Stimulated activated naive CD4-positive, alpha-beta T cell treated with Interleukin-2 at 50 U/mL for 16 hours (primary cell): ENCODE measurements at places on chromosomes 16 and 17.

GRCh38 chr16:29154088-29154487, 169.2 kb downstream of the LAT start:
- no peak for DNase-seq

GRCh38 chr16:7680296-7680695, 347.7 kb downstream of the RBFOX1 start:
- DNase-seq: no peak

GRCh38 chr17:40323391-40324381, 14.7 kb downstream of the RARA start:
- peak; percentile 74 for DNase-seq

DNA sequence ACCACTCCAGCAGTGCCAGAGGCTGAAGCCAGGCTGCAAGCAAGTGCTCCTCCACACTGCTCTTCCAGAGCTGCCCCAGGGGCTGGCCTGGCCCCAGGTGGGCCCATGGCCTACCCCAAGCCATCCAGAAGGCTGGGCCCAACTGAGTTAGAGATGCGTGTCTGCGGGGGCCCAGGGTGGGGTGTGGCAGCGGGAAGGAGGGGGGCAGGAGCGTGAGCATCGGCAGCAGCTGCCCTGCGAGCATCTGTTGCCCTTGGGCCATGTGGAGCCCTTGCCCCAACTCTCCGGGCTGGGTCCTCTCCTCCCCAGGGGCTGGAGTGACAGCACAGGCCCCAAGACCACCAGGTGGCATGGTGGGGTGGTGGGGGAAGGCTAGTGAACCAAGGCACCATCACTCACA, 7.3 kb upstream of the SREBF1 start:
- no peak for DNase-seq

DNA sequence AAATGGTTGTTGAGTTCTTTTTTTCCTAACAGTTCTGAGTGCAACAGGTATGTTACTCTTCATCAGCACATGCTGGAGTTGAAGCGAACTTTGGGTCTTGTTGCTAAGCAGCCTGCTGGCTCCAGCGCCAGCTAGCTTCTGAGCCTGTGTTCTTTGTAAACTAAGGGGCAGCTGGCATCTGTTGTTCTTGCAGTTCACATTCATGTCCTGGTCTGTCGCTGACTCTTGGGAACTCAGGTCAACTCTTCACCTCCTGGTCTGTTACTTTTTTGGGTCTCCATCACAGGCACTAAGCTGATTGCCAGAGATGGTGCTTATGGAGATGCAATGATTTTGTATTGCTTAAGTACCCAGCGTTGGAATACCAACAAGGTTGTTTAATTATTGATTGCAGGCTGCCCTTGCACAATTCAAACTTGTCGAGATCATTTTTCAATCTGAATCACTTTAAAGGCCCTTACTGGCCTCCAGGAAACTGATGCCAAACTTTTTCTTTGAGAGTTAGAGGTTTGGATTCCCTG, 40.9 kb downstream of the USP10 start:
- DNase-seq: no peak

DNA sequence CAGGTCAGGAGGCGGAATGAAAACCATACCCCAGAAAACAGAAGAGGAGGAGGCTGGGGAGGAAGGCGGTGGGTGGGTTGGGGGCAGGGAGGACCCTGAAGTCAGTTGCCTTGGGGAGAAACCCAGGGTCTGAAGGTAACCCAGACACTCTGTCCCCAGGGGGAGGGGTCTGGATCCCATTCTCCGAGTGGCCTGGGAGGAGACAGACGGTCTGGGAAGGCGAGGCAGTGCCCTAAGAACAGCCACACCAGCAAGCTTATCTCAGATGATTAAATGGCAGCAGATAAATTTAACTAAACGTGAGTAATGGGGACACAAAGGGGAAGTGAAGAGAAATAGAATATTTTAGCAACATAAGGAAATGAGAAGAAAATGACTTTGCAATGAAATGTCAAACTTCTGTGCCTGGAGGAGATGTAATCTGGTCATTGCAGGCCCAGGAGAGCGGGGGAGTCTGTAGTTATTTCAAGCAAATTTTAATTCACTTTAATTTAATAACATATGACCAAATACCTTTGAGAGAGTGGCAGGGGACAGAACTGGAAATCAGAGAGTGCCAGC, 21.4 kb upstream of the ZFP90 start:
- no peak for DNase-seq
